ENCODE measurements at places on chromosomes 12 and 14. TPM values are rescaled to one million over a fixed set of nuclear protein-coding genes. Genes with fewer than 3 reads are reported as not detected.
A peak's percentile ranks its signal among the peaks of the same experiment; 100 is the strongest.

DNA sequence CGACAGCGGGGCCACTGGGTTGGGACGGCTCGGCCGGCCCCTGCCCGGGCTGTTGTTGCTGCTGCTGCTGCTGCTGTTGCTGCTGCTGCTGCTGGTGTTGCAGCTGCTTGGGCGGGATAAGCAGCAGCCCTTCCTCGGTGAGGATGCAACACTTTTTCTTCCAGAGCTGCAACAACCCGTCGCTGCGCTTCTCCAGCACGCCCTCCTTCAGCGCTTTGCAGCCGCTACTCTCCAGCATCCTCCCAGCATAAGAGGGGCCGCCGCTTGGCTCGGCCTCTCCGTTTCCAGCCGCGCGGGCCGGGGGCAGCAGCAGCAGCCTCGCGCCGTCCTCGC lies 529 bp downstream of the PHLDA1 start:
- ATAC-seq: peak; percentile 20

DNA sequence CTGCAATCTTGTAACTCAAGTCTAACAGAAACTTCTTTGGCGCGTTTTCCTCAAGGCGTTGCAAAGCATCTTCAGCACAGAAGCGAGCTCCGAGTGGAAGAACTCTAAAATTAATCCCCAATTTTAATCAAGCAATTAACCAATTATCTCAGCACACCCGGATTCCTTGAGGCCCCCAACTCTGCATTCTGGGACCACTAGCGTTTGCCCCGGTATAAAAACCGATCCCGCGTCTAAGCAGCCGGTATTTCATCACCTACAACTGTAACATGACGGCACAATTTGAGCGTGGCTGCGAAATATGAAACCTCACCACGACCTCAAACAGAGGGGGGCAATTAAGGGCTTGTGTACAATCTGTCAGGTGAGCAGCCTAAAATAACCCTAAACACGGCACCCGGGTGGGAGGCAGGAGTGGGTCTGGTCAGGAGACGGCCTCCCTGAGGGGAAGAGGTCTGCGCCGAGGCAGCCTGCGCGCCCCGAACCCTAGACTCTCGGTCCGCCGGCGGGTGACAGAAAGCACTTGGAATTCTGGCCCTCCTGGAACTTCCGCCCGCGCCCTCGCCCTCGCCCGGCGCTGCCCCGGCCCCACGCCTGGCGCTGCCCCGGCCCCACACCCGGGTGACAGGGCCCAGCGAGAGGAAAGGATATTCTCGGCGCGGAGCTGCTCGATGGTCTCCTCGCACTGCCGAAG lies 594 bp downstream of the ZCCHC8 start:
- ATAC-seq: peak; percentile 50

The B4GALNT1 gene
- total RNA-seq: 2.3 TPM

GRCh38 chr12:131038961-131039950 lies 85.5 kb downstream of the ADGRD1 start:
- no peak for ATAC-seq

- no peak for ATAC-seq
These were observed 100.6 kb downstream of the ETV6 start for GRCh38 chr12:11749943-11750690.

DNA sequence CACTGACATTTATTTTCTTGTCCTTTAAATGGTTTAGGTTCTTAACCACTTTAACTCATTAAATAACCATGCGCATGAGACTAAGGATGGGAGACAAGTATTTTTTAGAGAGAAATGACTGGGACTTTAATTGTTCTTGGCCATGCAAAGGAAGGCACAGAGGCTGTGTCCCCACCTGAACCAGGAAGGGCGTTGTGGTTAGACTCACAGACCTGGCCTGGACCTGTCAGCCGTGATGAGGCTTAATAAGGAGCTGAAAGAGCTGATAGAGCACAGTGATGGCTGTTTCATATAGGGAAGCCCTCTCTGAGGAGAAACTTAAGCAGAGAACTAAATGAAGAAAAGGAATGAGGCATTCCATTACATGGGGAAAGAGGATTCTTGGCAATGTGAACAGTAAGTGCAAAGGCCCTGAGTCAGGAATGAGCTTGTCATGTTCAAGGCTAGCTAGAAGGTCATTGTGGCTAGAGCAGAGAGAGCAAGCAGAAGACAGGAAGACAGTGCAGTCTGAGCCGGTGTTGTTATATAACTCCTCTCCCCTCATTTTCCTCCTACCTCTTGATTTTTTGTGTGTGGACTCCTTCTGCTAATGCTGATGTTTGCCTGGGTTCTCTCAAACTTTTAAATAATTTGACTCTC lies 74.4 kb upstream of the ANO4 start:
- ATAC-seq: no peak
